ENCODE measurements at places on chromosomes 2 and 18.
A peak's percentile ranks its signal among the peaks of the same experiment; 100 is the strongest.

DNA sequence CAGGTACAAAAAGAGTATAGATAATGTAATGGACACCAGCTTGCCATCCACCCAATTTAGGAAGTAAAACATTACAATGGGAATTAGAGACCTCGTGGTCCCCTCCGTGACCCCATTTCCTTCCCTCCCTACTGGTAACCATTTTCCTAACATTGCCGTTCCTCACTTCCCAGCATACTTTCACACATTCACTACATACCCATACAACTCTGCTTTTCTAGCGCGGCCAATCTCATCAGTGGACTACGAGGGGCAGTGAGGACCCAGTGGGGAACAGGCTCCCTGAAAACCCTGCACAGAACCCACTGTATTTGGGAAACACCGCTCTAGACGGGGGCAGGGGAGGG lies 1.1 kb downstream of the ENOSF1 start:
- peaks cover 11% of the 10 kb centered on the region for H3K36me3 ChIP-seq
- H3K4me1 ChIP-seq = peaks cover 5% of the 10 kb centered on the region
- DNase-seq = no peak
- H3K27ac ChIP-seq = peak overlapping the region; percentile 52

DNA sequence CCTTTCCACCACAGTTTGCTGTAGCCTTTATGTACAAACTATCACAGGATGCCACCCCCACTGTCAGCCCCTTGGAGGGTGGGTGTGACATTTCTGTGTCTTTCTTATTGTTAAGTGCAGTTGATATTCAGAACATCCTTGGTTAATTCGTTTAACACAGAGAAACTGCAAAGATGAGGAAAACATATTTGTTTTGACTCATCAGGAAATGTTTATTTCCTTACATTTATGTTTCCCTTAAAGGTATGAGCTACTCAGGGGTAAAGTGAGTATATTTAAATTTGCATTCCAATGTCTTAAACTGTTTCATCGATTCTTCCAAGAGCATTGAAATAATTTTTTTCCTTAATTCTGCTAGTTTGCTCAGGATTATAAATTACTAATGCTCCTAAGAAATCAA lies 243.4 kb downstream of the RDH14 start:
- no peak for DNase-seq
- no peak overlapping the region for H3K4me3 ChIP-seq
- H3K36me3 ChIP-seq = no peaks in the 10 kb centered on the region
- H3K4me1 ChIP-seq = no peaks in the 10 kb centered on the region
- H3K27ac ChIP-seq = no peak overlapping the region

GRCh38 chr2:128639120-128639477 lies 320.4 kb upstream of the HS6ST1 start:
- no peaks in the 10 kb centered on the region for H3K36me3 ChIP-seq
- no peak for DNase-seq
- H3K4me1 ChIP-seq = no peaks in the 10 kb centered on the region
- H3K4me3 ChIP-seq = no peak overlapping the region

GRCh38 chr2:101698844-101699754 lies 1.6 kb downstream of the MAP4K4 start:
- peaks cover 14% of the 10 kb centered on the region for H3K4me1 ChIP-seq
- H3K4me3 ChIP-seq = peak overlapping the region; percentile 80
- H3K36me3 ChIP-seq = no peaks in the 10 kb centered on the region
- H3K27ac ChIP-seq = peak overlapping the region; percentile 72

DNA sequence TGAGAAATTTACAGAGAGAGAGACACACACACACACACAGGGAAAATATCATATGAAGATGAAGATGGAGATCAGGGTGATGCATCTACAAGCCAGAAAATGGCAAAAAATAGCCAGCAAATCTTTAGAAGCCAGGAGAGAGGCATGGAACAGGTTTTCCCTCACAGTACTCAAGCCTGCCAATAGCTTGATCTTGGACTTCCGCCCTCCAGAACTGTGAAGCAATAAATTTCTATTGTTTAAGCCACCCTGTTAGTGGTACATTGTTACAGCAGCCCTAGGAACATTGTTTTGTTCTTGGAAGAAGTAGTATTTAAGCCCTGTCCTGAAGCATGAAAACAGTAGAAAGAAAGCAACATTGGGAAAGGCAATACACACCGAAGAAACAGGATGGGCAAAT lies 292.0 kb upstream of the LRP1B start:
- no peaks in the 10 kb centered on the region for H3K4me1 ChIP-seq
- no peaks in the 10 kb centered on the region for H3K36me3 ChIP-seq
- no peak for DNase-seq
- H3K27me3 ChIP-seq = no peaks in the 10 kb centered on the region
- no peak overlapping the region for H3K4me3 ChIP-seq

DNA sequence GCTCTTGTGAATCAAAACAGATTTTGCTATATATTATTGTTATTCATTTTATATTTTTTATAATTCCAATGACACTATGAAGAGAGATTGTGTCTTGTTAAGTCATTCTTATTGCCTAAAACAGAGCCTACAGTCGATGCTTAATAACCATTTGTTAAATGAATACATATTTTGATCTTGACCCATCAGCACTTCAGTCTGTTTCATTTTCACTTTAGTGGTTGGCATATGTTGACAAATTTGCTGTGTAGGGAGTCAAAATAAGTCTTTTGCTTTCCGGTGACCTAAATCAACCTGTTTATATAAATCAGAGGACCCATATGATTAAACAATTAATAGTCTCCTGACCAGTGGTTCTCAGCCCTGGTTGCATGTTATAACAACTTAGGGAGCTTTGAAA lies 97.1 kb downstream of the TXNL1 start:
- no peaks in the 10 kb centered on the region for H3K36me3 ChIP-seq
- no peak overlapping the region for H3K4me3 ChIP-seq
- DNase-seq = no peak
- H3K27me3 ChIP-seq = no peaks in the 10 kb centered on the region
- H3K4me1 ChIP-seq = no peaks in the 10 kb centered on the region

- peaks cover 16% of the 10 kb centered on the region for H3K4me1 ChIP-seq
- H3K36me3 ChIP-seq = no peaks in the 10 kb centered on the region
- H3K27me3 ChIP-seq = no peaks in the 10 kb centered on the region
- no peak overlapping the region for H3K27ac ChIP-seq
- no peak overlapping the region for H3K4me3 ChIP-seq
These were observed 28.2 kb downstream of the ARHGAP15 start for GRCh38 chr2:143157418-143157817.

DNA sequence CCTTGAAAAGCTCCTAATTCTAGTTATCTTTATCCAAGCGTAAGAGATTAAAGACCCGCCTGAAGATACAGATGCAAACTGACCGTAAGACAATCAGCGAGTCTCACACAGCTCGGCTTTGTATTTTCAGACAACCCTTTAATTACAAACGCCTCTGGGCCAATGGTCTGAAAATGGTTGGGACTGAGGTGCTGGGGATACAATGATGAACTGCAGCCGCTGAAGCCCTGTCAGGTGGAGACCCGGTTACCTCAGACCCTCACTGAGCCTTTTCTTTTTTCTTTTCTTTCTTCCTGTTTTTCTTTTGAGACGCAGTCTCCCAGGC lies 715 bp upstream of the CFAP36 start:
- peaks cover 5% of the 10 kb centered on the region for H3K4me1 ChIP-seq
- DNase-seq = no peak
- H3K27me3 ChIP-seq = no peaks in the 10 kb centered on the region
- H3K27ac ChIP-seq = peak overlapping the region; percentile 93
- H3K4me3 ChIP-seq = peak overlapping the region; percentile 88
- peaks cover 3% of the 10 kb centered on the region for H3K36me3 ChIP-seq

- H3K4me1 ChIP-seq = peaks cover 21% of the 10 kb centered on the region
- no peak for DNase-seq
- no peaks in the 10 kb centered on the region for H3K27me3 ChIP-seq
- no peaks in the 10 kb centered on the region for H3K36me3 ChIP-seq
These were observed 46.5 kb downstream of the TET3 start for GRCh38 chr2:74031221-74031620.

DNA sequence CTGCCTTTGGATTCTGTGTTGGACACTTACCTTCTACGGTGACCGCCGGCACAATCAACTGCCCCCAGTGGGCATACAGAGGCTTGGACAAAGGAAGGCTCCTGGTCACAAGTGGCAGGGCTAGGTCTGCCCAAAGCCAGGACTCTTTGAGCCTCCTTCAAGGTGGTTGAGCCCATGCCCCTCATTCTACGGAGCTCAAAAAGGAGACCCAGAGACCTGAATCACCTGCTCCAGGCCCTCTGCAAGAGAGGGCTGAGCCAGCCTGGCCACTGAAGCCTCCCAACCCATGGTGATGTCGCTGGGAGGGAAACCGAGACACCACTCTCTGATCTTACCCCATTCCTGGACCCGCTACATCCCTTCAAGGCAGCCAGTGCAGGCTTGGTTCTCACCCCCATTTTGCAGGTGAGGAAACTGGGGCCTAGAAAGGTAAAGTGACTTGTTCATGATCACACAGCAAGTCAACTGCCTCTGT lies 87.9 kb downstream of the INHBB start:
- H3K4me3 ChIP-seq = no peak overlapping the region
- no peaks in the 10 kb centered on the region for H3K4me1 ChIP-seq
- no peak for DNase-seq
- no peak overlapping the region for H3K27ac ChIP-seq

- H3K36me3 ChIP-seq = no peaks in the 10 kb centered on the region
- peak overlapping the region; percentile 75 for H3K4me3 ChIP-seq
- H3K4me1 ChIP-seq = peaks cover 56% of the 10 kb centered on the region
- H3K27ac ChIP-seq = peak overlapping the region; percentile 88
These were observed 3.1 kb downstream of the ARHGAP25 start for GRCh38 chr2:68737711-68738110.

DNA sequence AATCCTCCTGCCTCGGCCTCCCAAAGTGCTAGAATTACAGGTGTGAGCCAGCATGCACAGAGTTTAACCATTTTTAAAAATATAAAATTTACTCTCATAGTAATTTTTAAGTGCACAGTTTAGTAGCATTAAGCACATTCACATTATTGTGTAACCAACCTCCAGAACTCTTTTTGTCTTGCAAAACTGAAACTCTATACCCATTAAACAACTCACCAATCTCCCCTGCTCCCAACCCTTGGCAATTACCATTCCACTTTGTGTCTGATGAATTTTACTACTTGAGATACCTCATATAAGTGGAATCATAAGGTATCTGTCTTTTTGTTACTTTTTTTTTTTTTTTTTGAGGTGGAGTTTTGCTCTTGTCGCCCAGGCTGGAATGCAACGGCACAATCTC lies 112.5 kb downstream of the BMPR2 start:
- no peak overlapping the region for H3K4me3 ChIP-seq
- no peaks in the 10 kb centered on the region for H3K27me3 ChIP-seq
- no peaks in the 10 kb centered on the region for H3K36me3 ChIP-seq

GRCh38 chr2:63596401-63596883 lies 7.7 kb downstream of the MDH1 start:
- H3K27me3 ChIP-seq = no peaks in the 10 kb centered on the region
- H3K36me3 ChIP-seq = peaks cover 52% of the 10 kb centered on the region
- no peaks in the 10 kb centered on the region for H3K4me1 ChIP-seq
- H3K4me3 ChIP-seq = no peak overlapping the region
- no peak overlapping the region for H3K27ac ChIP-seq

- no peaks in the 10 kb centered on the region for H3K27me3 ChIP-seq
- no peaks in the 10 kb centered on the region for H3K36me3 ChIP-seq
- peaks cover 6% of the 10 kb centered on the region for H3K4me1 ChIP-seq
- H3K4me3 ChIP-seq = no peak overlapping the region
- no peak overlapping the region for H3K27ac ChIP-seq
These were observed 56.4 kb upstream of the CCDC141 start for GRCh38 chr2:179106342-179106675.

- no peaks in the 10 kb centered on the region for H3K36me3 ChIP-seq
- no peaks in the 10 kb centered on the region for H3K4me1 ChIP-seq
- H3K4me3 ChIP-seq = no peak overlapping the region
These were observed 59.9 kb upstream of the LRPPRC start for GRCh38 chr2:44055664-44056063.

DNA sequence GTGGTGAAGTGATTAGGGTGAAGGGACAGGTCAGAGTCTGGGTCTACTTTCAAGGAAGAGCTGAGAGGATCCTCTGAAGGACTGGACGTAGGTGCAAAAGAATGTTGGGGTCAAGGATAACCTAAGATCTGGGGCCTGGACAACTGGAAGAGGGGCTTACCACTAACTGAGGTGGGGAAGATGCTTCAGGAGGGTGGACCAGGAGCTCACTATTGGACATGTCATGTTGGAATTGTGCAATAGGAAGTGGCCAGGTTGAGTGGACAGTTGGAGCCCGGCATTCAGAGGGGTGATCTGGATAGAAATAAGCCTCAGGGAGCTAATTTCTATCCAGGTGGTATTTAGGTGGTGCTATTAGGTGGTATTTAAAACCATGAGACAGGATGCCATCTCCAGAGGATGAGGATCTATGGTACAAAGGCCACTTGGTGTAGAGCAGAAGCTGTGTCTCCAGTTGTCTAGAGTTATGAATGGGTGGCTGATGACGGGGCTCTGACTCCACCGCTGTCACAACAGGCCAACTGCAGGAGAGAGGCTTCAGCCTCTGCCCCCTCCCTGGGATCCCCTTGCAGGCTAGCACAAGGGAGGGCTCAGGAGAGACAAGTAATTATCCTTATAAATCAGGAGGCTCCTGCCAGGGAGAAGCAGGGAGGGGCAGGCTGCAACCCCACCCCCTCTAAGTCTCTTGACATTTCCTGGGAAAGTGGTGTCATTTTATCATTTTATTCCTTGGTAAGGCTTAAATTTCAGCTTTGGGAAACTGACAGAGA lies 158.0 kb downstream of the SMAD7 start:
- no peaks in the 10 kb centered on the region for H3K27me3 ChIP-seq
- no peak overlapping the region for H3K4me3 ChIP-seq
- DNase-seq = no peak
- H3K4me1 ChIP-seq = no peaks in the 10 kb centered on the region
- H3K36me3 ChIP-seq = no peaks in the 10 kb centered on the region

DNA sequence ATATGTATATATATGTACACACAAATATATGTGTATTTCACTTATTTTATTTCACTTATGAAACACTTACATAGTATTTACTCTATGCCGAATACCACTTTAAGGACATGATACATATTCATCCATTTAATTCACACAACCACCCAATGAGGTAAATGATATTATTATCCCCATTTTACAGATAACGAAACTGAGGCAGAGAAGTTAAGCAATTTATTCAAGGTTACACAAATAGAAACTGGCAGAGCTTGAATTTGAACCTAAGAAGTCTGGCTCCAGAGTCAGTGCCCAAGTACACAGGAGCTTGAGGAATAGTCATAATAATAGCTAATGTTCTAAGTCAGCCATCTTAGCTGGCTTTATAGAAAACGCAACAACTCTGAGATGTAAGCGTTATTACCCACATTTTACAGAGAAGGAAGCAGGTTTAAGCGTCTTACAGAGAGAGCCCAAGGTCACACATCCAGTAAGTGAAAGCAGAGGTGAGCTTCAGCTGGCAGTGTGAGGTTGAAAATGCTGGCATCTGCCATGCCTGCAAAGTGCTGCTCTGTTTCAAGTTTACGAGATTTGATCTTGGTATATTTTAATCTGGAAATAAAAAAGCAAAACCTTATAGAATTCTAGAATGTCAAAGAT lies 326.9 kb downstream of the LPIN1 start:
- H3K36me3 ChIP-seq = no peaks in the 10 kb centered on the region
- DNase-seq = no peak
- H3K27ac ChIP-seq = no peak overlapping the region
- H3K27me3 ChIP-seq = no peaks in the 10 kb centered on the region
- no peak overlapping the region for H3K4me3 ChIP-seq
- H3K4me1 ChIP-seq = no peaks in the 10 kb centered on the region
